ENCODE measurements at places on chromosomes 4 and X. TPM values are rescaled to one million over a fixed set of nuclear protein-coding genes. Genes with fewer than 3 reads are reported as not detected.

The MED14 gene
- 66.7 TPM for total RNA-seq

GRCh38 chr4:121072224-121073003 lies at the start of gene NDNF:
Gene NDNF (minus strand): TSS chr4:121072535. CDS start chr4:121045837, 26,698 bp downstream.
- peak; percentile 21 for DNase-seq

GRCh38 chrX:16239211-16239610 lies 71.9 kb downstream of the MAGEB17 start:
- no peak for DNase-seq

DNA sequence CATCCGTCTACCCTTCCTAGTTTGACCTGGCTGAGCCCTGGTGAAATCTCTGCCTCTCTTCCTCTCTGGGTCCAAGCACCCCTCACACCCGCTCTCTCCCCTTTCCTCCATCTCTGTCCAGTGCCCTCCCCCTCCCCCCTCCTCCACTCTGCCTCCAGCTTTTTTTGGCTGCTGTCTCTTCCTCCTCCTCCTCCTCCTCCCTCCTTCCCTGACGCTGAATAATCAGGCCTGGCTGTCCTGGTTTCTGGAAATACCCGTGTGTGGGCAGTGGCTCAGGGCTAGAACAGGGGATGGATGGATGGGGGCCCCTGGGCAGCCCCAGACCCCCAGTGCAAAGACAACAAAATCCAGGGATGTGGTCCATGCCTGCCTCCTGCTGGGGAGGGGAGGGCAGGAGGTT lies 4.7 kb upstream of the SYP start:
- no peak for DNase-seq

DNA sequence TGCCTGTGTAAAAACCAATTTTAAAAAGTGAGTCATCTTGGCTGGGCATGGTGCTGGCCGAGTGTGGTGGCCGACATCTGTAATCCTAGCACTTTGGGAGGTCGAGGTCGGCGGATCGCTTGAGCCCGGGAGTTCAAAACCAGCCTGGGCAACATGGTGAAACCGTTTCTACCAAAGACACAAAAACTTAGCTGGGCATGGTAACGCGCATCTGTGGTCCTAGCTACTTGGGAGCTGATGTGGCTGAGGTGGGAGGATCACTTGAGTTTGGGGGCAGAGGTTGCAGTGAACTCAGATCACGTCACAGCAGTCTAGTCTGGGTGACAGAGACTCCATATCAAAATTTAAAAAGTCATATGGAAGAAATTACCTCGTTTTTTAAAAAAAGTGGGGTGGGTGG lies 7.6 kb downstream of the RLIM start:
- DNase-seq, result no peak

GRCh38 chrX:109533631-109534030 lies 3.0 kb upstream of the NXT2 start:
- DNase-seq, result no peak

GRCh38 chrX:30513284-30513683 lies 64.3 kb downstream of the TASL start:
- DNase-seq, result no peak

- DNase-seq, result no peak
Measured at GRCh38 chr4:102430461-102430910, 70.7 kb upstream of the NFKB1 start.

The PDLIM5 gene
- 243 TPM for total RNA-seq

DNA sequence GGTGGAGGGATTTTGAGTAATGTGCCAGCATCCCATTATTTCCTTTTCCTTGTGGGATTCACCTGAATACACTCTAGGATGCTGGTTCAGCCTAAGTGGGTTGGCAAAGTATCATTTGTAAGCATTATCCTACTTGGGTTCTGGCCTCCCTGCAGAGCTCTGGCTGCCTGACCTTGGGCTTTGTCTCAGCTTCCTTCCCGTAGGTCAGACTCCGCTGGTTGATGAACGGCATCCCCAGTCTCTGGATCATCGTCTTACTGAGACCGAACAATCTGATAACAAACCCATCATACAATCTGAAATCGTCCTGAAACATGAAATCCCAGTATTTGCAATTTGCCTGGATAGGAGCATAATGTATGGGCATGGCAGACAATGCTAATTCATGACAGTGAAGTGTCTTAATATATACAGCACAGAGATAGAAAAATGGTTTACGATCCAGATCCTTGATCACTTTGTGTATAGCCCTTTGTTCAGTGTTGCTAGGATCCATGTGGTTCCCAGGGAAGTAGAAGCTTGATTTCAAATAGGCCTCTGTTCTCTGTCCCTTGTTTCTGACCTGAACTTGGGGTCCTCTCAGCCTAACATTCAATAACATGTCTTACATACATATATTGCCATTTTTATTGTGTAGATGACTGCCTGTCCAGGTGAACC lies 5.5 kb downstream of the MID2 start:
- no peak for DNase-seq

DNA sequence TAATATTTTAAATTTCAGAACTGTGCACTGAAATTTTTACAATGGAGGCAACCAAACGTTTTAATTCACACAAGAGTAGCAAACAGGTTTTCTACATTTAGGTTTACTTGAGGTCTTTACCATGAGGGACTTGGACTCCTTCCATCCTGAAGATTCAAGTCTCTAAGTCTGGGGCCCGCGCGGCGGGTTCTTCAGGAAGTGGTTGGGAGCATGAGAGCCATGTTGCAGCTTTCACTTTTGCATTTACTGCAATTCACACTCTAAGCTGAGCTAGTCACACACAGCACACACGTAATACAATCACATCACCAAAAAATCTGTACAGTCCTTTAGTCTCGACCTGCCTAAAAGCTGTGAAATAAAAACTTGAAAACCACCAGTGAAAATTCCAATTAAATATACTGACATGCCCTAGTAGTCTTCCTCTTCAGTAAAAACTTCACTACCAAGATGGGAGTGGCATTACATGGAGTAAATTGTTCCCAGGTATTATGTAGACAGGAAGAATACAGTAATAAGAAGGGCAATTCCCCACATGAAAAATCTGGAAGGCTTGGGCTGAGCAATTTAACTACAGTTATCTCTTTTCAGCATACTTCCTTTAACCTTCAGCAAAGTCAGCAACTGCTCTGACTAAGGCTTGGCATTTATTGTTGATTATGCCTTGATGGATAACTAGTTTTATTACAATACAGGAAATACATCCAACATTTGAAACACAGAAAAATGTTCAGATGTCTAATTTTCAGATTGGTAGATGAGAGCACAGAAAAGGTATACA lies 571.1 kb upstream of the DIPK2B start:
- no peak for DNase-seq

- no peak for DNase-seq
Measured at GRCh38 chrX:41481264-41482109, 34.3 kb downstream of the NYX start.

GRCh38 chr4:17112292-17112659 lies 213.8 kb upstream of the LDB2 start:
- no peak for DNase-seq

- DNase-seq, result no peak
Measured at GRCh38 chr4:33837043-33837838, 2407.1 kb downstream of the ARAP2 start.

DNA sequence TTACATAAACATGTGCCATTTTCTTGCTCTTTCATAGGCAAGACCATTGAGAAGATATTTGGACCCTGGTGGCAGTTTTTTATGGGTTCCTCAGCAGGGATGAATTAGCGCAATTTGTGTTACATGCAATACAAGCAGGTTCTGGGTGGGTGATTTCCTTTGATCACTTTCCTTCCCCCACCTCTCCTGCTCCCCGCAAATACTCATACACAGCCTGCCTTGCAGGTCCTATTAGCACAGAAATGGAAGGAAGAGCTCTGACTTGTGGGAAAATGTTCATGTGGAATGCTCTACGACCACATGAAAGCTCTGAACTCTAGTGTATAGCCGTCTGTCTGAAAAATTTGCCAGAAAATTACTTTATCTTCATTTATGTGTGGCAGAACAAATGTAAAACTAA lies 361.0 kb upstream of the FAT1 start:
- DNase-seq, result no peak

GRCh38 chr4:2935762-2936743 lies 27.2 kb downstream of the NOP14 start:
- DNase-seq, result no peak

The MAGEB1 gene
- not detected for total RNA-seq

The MTNR1A gene
- total RNA-seq, result 1.9 TPM
